Smooth muscle cell of the umbilical artery (primary cell): ENCODE measurements at places on chromosomes 6 and 20. TPM values are rescaled to one million over a fixed set of nuclear protein-coding genes. Genes with fewer than 3 reads are reported as not detected.

The BPIFB4 gene
- not detected in 2 replicates for total RNA-seq

The B3GAT2 gene
- total RNA-seq, result 0.05 TPM in 1 of 2 replicates, not detected in the other

The HLA-DQA1 gene
- total RNA-seq, result not detected in 2 replicates

The RNF39 gene
- not detected in 2 replicates for total RNA-seq

The MROH8 gene
- 0.89 and 1.2 TPM in 2 replicates for total RNA-seq

The DXO gene
- total RNA-seq, result 11.0 and 11.3 TPM in 2 replicates

The UST gene
- total RNA-seq, result 42.2 and 47.7 TPM in 2 replicates

The HLA-DMB gene
- not detected in 2 replicates for total RNA-seq

The IPCEF1 gene
- total RNA-seq, result not detected in 2 replicates

The HMGCLL1 gene
- 0.30 TPM in 1 of 2 replicates, not detected in the other for total RNA-seq

The ANKRD6 gene
- 2.1 and 3.9 TPM in 2 replicates for total RNA-seq

The RBM24 gene
- total RNA-seq, result 8.0 and 16.2 TPM in 2 replicates

The TMEM217 gene
- total RNA-seq, result 1.2 and 2.2 TPM in 2 replicates

The TAB2 gene
- total RNA-seq, result 26.7 and 43.0 TPM in 2 replicates

The NR2E1 gene
- total RNA-seq, result not detected in 2 replicates

The CRIP3 gene
- total RNA-seq, result not detected in 2 replicates

The ARMH2 gene
- not detected in 2 replicates for total RNA-seq

The TMEM151B gene
- 0.05 TPM in 1 of 2 replicates, not detected in the other for total RNA-seq
